ENCODE measurements at places on chromosomes 4 and X.

DNA sequence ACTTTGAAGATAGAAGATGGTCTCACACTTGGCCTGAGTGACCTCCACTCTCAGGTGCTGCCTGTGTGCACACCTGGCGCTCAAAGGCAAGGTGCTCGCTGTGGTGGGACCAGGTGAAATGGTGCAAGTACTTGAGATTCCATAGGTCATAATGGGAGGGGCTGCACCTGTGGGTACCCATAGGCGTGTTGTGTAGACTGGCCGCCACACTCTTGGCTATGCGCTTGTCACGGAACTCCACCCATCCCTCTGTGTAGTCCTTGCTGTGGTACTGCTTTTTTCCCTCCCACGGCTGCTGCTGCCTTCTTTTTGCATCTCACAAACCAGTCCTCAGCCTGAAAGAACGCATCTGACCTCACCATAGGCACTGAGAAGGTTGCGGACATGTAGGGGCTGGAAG lies 27.0 kb downstream of the METAP1 start:
- no peak for DNase-seq

GRCh38 chrX:148854306-148854705 lies 353.9 kb downstream of the AFF2 start:
- DNase-seq = no peak

DNA sequence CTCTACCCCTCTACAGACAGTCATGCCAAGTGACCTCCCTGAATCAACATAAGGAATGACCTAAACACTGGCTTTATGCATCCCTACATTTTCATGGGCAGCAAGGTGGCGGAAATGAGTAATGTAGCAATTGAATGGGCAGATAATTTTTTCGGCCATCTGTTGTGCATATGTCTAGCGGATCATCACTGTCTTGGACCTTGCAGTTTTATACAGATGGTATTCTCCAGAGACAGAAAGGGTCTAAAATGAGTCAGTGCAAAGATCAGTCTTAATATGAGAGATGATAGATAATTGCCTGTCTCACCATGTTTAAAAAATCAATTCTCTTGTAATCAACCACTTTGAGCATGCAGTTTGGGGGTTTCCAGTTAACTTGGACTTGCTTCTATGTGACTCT lies 177.3 kb upstream of the DKK2 start:
- no peak for DNase-seq

- no peak for DNase-seq
Measured at GRCh38 chrX:45157647-45158046, 43.0 kb downstream of the DIPK2B start.

DNA sequence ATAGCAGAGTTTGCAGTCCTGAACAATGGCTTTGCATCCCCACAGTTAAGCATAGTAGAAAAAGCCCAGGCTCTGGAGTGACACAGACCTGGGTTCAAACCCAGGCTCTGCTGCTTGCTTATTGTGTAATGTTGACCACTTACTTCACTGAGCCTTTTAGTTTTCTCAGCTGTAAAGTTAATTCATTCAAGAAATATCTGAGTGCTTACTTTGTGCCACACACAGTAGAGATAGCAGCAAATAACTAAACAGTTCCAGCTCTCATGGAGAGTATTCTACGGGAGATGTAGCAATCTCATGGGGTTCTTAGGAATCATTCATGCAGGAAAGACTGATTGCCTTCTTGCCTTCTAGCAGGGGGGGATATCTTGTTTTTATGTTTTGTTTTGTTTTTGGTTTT lies 63.2 kb downstream of the SLC9A6 start:
- DNase-seq = no peak

- no peak for DNase-seq
Measured at GRCh38 chr4:26737385-26737784, 123.3 kb upstream of the STIM2 start.

GRCh38 chr4:91118597-91118996 lies 991.4 kb downstream of the CCSER1 start:
- no peak for DNase-seq

DNA sequence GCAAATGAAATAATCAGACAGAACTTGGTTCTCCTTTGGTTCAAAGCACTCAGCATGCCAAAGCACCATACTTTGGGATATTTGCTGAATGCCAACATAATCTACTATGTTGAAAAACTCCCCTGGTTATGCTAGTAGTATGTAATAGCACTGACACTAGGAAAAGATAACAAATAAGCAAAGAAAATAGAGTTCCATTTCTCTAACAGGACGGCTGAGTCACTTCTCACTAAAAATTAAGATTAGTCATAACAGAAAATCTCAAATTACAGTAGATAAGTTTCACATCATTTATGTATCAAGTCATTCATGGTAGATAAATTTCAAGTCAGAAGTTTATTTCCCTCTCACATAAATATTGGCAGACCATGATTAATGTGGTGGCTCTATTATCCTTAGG lies 17.9 kb downstream of the PDHA2 start:
- no peak for DNase-seq

- DNase-seq = no peak
Measured at GRCh38 chr4:129526812-129527211, 430.9 kb downstream of the C4orf33 start.

DNA sequence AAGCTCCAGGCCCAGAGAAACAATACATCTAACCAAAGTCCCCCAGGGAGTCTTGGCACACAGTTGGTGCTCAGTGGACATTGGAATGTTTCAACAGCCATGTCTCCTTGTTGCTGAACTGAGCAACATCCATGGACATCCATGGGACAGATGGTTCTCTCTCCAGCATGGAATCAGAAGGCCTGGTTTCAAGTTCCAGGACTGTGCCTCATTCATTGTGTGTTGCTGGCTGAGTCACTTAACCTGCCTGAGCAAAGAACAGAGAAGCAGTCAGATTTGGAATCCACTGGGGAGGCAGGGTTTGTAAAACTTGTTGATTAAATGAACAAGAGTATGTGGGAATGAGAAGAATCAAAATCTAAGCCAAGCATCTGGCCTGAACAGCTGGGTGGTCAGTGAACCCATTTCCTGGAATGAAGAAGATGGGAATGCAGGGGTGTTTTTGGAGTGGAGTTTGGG lies 147.9 kb downstream of the CHIC2 start:
- DNase-seq = no peak

DNA sequence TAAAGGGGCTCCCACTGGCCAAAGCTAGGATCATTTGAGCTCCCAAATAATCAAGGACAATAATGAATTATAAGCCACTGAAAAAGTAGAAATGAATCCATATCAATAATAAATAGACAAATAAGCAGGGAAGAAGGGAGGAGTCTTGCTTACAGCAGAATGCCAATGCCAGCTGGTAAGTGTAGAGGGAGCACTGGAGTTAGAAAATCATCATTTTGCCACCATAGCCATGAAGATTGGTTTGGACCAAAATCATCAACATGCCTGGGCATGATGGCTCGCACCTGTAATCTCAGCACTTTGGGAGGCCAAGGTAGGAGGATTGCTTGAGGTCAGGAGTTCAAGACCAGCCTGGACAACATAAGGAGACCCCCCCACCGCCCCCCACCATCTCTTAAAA lies 20.4 kb upstream of the SH3KBP1 start:
- no peak for DNase-seq

GRCh38 chr4:151983854-151984253 lies 223.0 kb upstream of the GATB start:
- no peak for DNase-seq

DNA sequence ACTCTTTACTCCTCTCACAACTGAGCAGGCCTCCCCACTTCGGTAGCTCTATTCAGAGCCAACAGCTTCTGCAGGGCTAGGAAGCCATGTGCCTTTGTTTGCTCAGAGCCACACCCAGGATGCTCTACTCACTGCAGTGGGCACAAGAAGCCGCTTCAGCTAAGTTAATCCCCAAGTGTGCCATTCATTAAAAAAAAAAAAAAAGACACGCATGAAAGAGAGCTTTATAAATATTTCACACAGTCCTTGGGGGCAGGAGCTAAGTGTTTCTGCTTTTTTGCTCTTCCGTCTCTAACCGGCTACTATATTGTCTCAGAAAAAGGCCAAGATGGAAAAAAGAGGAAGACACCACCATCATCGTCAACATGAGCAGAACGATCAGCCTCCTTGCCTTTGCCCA lies 8.1 kb downstream of the CRMP1 start:
- DNase-seq = no peak

DNA sequence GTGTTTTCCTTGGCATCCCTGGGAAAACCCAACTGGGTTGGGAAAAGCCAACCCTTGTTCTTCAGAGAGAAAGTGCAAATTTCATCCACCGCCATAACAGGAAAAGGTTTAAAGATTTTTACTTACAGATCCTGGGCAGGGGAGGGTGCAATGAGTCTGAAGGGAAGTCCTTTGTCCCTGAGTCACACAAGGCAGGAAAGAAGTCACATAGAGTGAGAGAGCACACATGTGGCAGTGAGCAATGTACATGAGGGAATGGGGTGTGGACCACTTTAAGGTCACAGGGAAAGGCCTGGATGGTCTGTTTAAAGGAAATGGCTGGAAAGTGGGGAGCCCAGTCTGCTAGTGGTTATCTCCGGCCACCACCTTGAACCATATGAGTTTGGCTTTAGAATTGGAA lies 248.9 kb downstream of the HS3ST1 start:
- DNase-seq = no peak

- no peak for DNase-seq
Measured at GRCh38 chr4:6157926-6158325, 42.4 kb downstream of the JAKMIP1 start.

DNA sequence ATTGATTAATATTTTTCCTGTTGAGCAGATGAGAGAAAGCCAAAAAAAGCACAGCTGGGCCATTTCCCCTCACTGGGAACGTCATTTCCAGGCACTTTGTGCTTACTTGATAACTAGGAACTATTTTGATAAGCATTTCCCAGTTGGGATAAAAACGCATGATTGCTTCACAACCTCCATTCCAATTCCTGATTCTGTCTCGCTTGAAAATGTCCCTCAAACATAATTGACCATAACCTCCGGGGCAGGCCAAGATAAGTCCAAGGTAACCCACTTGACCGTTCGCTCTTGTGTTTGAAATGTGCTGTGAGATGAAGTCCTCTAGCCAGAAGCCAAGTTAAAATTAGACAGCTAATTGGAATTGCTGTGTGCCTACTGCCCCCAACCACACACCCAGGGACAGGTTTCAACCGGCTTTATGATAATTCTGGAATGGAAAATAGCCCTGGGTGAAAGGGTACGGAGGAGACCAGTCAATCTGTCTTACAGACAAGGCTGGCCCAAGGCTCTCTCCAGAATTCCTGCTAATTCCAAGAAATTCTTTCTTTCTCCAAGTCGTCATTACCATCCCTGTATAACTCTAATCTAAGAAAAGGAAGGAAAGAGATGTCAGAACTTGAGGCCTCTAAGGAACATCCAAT lies 137.1 kb downstream of the MID1 start:
- DNase-seq = no peak

DNA sequence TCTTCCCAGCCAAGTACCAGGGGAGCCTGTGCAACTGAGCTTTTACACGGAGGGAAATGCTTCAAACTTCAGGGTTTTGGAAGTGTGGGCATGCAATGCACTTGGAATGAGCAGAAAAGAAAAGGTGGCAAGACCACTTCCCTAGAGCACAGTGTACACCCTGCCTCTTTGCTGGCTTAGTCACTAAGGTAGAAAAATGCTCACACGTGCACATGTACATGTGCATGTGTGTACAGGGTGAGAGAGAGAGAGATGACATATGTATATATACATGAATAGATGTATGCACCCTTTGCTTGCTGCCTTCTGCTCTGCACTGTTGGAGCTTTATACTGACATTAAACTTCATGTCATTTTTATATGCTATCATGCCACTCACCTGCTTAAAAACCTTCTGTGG lies 7.9 kb upstream of the KLF3 start:
- no peak for DNase-seq

DNA sequence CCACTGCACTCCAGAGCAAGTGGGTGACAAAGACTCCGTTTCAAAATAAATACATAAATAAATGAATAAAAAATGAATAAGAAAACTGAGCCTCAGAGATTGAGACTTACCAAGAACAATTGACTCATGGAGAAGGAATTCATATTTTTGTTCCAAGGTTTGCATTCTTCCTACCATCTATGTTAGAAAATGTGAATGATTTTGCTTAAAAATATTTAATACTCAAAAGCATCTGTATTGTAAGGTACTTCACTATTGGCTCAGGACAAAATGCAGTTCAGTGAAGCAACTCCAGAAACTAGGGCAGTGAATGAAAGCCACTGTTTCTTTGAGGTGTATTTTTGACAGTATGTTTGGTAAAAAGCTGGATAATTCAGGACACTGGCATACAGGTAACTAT lies 54.1 kb downstream of the XAGE2 start:
- no peak for DNase-seq

DNA sequence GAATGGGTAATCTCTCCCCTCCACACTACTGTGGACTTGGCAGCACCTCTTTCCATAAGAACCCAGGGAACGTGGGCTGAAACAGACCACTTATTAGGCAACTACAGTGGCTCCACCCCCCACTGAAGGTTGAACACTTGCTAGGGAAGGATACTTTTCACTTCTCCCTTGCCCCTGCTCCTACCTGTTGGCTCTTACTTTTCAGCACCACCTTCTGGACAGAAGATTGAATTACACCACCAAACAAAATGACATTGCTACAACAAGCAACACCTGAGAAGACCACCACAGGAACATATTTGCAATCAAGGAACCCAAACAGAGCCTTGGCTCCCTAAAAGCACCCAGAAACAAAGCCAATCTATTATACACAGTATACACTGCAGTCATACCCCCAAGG lies 132.1 kb upstream of the CXCL13 start:
- DNase-seq = no peak

GRCh38 chr4:156569535-156569934 lies 402.1 kb downstream of the PDGFC start:
- DNase-seq = no peak

- DNase-seq = no peak
Measured at GRCh38 chrX:132948648-132949260, 9.7 kb downstream of the HS6ST2 start.

GRCh38 chrX:112473654-112474053 lies 206.1 kb downstream of the LHFPL1 start:
- DNase-seq = no peak

DNA sequence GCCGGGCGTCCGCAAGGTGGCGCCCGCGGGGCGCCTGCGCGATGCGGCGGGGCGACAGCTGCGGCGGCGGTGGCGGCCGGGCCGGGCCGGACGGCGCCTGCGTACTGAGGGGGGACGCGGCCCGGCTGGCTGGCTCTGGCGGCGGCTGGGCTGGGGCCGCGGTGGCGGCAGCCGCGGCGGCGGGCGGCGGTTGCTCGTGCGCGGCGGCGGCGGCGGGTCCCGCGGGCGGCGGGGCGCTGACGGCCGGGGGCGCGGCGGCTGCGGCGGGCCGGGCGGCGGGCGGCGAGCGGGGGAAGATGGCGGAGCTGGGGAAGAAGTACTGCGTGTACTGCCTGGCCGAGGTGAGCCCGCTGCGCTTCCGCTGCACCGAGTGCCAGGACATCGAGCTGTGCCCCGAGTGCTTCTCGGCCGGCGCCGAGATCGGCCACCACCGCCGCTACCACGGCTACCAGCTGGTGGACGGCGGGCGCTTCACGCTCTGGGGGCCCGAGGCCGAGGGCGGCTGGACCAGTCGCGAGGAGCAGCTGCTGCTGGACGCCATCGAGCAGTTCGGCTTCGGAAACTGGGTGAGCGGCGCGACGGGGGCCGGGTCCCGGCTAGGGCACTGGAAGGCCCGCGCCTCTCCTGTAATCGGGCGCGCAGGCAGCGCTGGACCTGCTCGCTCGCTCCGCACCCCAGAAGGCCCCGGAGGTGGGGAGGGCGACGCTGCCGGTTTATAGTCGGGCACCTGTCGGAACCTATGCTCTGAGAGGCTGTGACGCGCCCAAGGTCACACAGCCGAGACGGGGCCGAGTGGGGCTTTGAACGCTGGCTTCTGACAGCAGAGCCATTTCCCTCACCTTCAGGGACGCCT lies at the start of gene TADA2B:
TSS of gene TADA2B (plus strand) at position 89 of the 853 bp plus-strand sequence. CDS start at position 297, 208 bp downstream.
- DNase-seq = peak; percentile 43

- no peak for DNase-seq
Measured at GRCh38 chr4:182649698-182650477, 267.3 kb downstream of the DCTD start.

All from T-helper 2 cell (primary cell).